ENCODE measurements at places on chromosomes 11 and 22. TPM values are rescaled to one million over a fixed set of nuclear protein-coding genes. Genes with fewer than 3 reads are reported as not detected.

DNA sequence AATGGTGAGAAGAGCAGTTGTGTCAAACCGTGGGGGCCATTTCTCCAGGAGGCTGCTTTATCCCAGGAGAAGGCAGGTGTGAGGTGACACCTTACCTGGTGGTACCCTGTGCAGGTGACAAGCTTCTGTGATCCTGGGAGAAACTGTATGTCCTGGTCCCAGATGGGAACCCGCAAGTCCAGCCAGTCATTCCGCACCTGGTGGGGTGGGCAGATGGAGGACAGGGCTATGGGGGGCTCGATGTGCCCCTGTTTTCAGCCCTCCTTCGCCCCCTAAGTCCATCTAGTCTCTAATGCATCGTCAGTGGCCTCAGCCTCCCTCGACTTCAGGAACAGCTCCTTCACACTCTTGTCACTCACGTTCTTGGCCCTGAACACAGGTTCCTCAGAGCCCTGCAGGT lies 2.7 kb upstream of the TEX54 start:
- no peak for DNase-seq

The VSIG10L2 gene
- total RNA-seq, result not detected

The SYT12 gene
- not detected for total RNA-seq

The MYEOV gene
- not detected for total RNA-seq
